ENCODE measurements at places on chromosomes 1 and 21.

DNA sequence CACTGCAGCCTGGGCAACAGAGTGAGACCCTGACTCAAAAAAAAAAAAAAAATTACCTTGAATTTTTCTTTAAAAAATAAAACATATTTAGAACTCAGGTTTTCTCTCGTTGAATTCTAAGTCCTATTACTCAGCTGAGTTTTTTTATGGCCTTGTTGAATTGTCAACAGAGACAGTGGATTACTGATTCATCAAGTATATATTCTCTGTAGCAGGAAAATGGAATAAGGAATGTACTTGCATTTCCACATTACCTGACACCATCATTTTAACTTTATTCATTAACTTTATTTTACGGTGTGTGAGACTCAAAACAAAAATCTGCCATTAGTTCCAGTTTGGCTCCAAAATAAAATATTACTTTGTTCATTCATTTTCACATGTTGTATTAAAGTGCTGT is 53.8 kb upstream of the APP start:
- DNase-seq: no peak

GRCh38 chr1:30668024-30668423 is 55.4 kb downstream of the MATN1 start:
- DNase-seq: no peak

DNA sequence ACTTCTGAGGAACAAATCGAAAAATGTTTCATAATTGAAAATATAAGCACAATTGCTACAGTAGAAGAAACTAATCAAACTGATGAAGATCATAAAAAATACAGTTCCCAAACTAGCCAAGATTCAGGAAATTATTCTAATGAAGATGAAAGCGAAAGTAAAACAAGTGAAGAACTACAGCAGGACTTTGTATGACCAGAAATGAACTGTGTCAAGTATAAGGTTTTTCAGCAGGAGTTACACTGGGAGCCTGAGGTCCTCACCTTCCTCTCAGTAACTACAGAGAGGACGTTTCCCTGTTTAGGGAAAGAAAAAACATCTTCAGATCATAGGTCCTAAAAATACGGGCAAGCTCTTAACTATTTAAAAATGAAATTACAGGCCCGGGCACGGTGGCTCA is 30.6 kb downstream of the IFNAR1 start:
- DNase-seq: no peak

DNA sequence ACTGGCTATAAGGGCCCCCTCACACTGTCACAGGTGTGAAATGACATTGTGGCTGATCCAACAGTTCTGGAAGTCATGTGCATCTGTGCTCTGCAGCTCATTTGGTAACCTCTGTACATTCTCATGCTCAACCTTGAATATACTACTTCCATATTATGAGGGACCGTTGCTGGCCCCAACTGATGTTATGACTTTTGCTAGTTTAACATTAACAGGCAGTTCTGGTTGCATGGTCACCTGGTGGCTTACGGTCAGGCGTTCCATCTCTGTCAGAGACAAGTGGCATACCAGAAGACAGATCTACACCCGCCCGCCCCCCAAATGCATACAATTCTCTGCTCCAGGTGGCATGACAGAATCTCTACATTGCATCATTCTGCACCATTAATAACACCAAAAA is 6.0 kb upstream of the DIP2A start:
- no peak for DNase-seq

- no peak for DNase-seq
These were observed 37.7 kb upstream of the BCL10 start for GRCh38 chr1:85313888-85314696.

- DNase-seq: no peak
These were observed 58.3 kb downstream of the SIM2 start for GRCh38 chr21:36757196-36757595.

DNA sequence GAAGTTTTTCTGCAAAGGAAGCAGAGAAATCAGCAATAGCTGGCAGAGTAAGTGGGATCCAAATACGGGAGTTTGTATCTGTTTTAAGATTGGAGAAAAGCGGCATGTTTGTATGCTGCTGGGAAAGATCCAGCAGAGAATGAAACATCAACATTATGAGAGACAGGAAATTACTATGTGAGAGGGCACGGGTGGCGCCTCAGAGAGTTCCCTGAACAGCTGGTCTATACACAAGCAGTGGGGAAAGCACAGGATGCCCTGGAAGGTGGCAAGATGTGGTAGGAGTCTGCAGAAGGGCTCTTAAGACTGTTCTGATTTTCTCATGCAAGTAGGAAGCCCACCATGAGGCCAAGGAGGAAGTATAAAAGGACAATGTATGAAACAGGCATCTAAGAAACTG is 130.4 kb downstream of the RERE start:
- DNase-seq: no peak

GRCh38 chr21:29206445-29206844 is 76.0 kb downstream of the MAP3K7CL start:
- DNase-seq: no peak

GRCh38 chr21:39803393-39803792 is 58.4 kb downstream of the IGSF5 start:
- DNase-seq: no peak

- DNase-seq: no peak
These were observed 9.1 kb upstream of the SYTL1 start for GRCh38 chr1:27332536-27333281.

GRCh38 chr1:41294216-41294615 is 52.1 kb upstream of the SCMH1 start:
- no peak for DNase-seq

GRCh38 chr1:170806961-170807360 is 128.4 kb upstream of the MROH9 start:
- no peak for DNase-seq

- DNase-seq: no peak
These were observed 800 bp upstream of the DNMT3L start for GRCh38 chr21:44262338-44263056.

DNA sequence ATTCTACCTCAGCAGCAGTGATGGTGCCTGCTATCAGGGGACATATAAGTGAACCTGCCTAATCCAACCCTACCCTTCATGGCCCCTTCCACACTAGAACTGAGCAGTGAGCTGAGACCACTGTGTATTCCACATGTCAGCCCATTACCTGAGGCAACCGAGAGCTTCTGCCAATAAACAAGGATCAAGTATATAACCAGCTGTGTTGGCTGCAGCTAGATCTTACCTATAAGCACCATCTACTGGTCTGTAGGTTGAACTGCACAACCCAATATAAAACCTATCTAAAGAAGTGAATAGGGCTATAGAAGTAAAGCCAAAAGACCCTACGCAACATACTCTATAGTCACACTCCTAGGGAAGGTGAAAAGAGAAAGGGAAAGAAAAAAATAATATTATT is 376.9 kb downstream of the HHIPL2 start:
- DNase-seq: peak; percentile 8

DNA sequence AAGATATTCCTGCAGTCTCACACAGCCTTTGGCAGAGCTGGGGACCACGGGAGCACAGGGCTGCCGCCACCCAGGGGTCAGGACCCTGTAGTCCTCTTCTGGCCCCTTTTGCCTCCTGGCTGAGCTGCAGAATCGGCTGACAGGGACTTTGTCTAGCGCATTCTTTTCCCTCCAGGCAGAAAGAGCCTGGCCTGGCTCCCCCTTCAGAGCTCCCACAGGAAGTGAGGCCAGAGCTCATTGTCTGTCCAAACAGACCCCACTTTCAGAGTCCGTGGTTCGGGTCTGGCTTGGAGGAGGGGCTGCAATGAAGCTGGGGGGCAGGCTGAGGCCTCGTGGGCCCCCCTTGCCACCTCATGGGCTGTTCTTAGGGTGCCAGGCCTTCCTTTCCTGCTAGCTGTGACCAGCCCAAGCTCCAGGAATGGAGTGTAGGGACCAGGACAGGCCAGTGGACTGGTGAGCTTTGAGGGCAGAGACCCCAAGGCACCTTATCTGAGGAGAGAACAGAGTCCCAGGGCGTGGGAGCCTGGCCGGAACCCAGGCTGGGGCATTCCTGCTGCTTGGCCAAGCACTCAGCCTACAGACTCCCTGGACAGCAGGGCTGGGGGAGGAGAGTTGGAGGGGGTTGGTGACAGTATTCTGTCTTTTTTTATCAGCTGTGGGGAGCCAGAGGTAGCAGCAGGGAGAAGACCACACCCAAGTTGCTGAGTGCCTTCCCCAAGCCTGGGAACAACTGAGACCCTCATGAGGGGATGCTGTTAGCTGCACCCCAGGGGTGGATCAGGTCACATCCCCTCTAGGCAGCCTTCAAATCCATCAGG is 4.7 kb downstream of the CELSR2 start:
- DNase-seq: no peak

DNA sequence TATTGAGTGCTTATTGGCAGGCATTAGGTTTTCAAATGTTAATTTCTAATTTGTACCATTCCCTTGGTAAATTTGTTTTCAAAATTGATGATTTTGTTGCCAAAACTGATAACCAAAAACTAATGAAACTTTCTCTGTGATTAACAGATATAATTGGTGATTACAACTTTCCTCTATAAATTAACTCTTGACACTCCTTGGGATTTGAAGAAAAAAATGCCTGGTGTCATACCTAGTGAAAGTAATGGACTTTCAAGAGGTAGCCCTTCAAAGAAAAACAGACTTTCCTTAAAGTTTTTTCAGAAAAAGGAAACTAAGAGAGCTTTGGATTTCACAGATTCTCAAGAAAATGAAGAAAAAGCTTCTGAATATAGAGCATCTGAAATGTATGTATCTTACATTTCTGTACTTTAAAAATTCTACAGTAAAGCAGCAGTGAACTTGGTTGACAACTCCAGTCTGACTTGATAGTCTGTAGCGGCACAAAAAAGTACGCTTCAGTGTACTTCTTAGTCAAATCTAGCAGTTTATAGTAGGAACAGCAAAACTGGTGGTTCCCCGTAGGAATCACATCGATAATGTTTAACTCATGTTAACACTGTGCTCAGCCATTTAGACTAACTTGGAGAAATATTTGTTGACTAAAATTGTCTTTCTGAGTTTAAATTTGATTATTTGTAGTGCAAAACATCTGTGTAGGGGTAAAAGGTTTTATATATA is 3.0 kb downstream of the USP1 start:
- DNase-seq: peak; percentile 59

DNA sequence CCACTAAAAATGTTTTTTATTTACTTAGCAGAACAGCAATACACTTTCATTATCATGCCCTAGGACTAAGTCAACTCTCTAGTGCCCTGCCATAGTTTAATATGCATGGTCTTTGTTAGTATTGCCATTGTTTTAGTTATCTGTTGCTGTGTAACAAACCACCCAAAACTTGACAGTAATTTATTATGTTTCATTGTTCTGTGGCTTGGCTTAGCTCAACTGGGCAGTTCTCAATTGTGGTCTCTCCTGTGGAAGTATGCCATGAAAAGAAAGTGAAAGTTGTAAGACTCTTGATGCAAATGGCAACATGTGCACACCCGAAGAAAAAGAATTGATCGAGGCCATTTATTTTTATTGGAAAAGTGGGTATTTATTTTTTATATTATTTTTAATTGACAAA is 206.3 kb upstream of the KCTD3 start:
- no peak for DNase-seq

GRCh38 chr21:21851657-21852056 is 853.4 kb downstream of the NCAM2 start:
- no peak for DNase-seq

DNA sequence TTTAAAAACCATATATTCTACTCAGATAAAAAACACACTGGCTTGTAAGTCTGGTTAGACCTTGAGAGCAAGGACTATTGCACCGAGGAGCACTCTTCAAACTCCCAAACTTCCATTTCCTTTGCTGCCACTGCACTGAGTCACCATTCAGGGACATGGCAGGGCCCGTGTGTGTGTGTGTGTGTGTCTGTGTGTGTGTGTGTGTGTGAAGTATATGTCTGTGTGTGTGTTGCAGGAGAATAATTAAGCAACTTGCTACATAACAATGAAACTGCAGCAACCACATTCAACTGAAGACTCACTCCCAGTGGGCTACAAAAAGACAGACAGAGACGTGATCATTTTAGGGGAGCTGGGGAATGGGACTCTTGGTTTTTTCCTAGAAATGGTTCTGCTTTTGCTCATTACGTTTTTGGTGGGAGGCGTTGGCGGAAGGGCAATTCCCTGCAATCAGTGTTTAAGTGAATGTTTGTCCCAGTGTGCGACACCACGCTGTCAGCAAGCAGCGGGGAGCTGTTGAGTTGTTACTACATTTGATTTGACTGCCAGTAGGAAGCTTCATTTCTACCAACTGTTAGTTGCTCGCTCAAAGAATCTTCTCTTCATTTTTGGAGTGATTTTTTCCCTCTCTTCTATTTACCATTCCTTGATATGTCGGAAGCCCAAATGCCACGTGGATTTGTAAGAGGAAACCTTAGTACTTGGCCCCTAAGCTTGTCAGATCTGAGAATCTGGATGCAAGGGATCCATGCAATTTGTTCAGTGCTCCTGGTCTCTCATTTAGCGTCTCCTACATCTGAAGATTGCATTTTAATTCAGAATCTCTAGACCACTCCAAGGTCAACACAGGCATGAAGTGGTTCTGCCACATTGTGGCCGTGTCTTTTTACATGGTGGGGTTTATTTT is 36.1 kb downstream of the ESRRG start:
- no peak for DNase-seq

DNA sequence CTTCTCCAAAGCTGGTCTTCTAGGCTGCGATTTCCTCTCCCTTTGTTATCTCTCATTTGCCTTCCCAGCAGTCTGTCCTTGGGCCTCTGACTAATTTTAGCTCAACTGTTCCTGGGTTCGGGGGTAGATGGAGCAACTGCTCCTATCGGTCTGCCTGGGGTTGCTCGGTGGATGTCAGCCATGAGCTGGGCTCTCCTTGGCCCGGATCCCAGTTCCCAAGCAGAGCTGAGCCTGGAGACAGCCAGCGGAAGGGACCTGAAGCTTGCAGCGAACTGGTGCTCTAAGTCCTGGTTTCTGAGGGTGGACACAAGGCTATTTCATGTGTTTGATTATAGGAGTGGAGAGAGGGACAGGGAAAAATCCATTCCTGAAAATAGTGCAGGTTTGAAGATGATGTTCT is 423.0 kb downstream of the RPS6KC1 start:
- DNase-seq: no peak

GRCh38 chr21:45494851-45495680 is 47.2 kb downstream of the SLC19A1 start:
- DNase-seq: no peak

DNA sequence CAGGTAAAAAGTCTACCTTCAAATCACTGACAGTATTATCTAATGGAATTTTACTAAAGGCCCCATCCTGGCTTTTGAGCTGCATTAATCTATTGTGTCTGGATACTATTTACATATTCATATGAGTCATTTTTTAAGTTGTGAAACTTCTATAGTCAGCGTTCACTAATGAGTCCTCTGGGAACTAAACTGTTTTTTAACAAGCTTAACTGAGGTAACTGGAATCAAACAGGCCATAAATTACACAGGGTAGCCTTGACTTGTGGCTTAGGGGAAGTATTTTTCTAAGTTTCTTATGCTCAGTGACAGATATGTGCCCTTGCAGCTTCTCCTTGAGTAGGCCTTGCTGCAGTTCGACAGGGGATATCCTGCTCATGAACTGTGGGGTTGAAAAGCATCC is 68.8 kb downstream of the JMJD4 start:
- no peak for DNase-seq

GRCh38 chr1:169514566-169515270 is 29.0 kb upstream of the SLC19A2 start:
- DNase-seq: no peak
